CD8-positive, alpha-beta memory T cell (primary cell): ENCODE measurements at places on chromosomes 16 and 17.

DNA sequence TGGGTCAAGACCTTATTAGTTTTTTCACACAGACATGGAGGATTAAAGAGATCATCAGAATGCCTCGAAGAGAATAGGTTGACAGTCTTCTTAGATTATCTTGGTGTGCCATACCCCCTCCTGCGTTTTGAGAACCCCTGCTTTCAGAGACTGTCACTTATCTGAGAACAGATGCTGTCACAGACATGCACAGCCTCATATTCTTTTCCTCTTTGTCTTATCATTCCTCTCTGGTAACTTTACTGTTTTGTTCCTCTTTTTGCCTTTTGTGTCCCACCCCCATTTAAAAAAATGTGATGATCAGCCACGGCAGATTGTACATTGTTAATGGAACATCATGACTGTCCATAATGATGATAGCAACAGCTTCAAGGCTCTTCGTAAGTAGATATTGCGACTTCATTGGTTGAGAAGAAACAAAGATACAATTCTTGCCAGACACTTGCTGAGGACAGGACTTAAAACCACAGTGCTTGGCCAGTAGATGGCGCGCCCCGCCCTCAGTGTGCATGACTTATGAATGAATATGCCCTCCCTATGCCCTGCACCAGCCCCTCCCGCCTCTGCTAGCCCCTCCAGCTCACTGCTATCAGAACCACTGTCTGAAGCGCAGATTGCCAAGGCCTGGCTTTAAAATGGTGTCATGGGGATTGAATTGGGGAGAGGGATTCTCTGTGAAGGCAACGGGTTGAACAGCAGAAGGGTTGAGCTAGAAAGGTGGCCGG lies 2.6 kb upstream of the PITPNC1 start:
- peak; percentile 79 for DNase-seq

DNA sequence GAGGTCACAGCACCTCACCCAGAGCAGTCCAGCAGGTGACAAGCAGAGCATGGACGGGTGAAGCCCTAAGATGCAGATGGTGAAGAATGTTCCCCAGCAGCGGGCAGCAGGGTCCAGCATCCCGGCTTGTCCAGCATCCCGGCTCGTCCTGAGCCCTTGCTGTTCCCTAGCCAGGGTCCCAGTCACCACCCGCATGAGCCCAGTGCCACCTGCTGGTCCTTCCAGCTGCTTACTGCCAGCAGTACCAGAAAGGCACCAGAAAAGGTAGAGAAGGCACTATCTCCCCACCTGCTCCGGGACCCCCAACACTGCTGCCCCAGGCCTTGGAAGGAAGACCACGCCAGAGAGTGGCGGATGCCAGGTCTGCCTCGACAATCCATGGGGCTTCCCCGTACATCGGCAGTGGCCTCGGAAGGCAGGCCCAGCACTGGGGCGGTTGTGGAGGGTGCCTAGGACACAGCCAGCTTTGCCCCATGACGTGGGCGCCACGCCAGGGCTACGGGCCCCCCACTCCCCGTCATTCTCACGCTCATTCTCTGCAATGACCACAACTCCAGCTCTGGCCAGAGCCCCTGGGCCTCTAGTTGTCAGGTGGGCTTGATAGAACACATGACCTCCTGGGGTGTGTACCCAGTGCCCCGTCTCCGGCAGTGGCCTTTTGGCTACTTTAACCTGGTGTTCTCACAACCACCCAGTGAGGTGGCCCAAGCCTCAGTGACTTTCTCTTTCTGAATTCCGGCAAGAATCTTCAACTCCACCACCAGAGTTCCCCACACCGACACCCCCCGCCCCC lies 1.4 kb downstream of the CENPX start:
- DNase-seq, result peak; percentile 72

DNA sequence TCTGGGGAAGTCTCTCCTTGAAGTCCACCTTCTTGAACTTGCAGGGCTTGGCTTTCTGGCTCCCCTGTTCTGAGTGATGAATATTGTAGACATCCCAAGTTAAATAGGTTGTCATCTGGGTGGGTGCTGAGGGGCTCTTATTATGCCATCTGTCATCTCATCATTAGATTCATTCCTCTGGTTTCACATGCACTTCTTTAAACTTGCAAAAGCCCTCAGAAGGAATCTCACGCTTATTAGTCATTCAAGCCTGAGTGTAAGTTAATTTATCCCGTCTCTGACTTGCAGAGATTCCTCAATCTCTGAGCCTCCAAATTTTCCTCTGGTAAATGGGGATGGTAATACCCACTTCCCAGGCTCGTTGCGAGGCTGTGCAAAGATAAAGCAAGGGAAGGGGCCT lies 5.7 kb downstream of the MGAT5B start:
- no peak for DNase-seq

DNA sequence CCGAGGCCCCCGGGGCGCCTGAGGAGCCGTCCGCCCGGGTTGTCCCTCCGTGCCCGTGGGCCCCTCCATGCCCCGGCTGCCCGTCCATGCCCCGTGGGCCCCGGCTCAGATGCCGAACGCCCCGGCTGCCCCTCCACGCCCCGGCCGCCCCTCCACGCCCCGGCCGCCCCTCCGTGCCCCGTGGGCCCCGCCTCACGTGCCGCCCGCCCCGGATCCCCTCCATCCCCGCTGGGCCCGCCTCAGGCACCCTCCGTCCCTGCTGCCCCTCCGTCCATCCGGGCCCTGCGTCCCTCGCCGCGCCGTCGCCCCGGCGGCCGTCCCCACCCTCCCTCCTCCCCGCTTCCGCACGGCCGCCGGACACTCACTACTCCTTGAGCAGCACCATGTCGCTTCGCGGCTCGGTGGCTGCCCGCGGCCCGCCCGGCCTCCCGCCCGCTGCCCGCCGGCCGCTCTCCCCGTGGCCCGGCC lies 382 bp downstream of the PITPNA start:
- DNase-seq, result no peak
